ENCODE measurements at places on chromosomes 5 and 9. TPM values are rescaled to one million over a fixed set of nuclear protein-coding genes. Genes with fewer than 3 reads are reported as not detected.

DNA sequence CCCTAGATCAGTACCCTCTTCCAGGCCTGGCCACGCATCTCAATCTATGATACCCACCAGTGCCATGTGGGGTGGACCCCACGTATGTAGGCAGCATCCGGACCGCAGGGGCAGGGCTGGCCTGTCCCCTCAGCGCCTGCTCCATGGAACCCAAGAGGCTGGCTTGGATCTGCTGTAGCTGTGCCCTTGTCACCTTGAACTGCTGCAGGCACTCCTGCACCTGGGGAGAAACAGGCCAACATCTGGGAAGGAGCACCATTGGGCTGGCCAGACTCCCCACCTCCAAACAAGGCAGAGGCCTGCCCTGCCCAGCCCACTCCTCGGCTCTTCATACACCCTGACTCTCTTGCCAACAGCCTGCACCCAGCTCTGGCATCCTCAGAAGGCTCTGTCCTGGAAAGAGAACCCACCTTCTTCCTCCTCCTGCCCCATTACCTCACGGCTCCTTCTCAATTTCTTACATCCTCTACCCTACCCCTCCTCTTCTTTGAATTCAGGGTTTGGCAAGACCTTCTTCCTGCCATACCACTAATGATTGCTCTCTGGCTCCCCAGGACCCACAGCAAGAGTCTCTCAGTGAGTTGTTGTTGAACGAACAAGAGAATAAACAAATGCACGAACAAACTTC, 7.7 kb downstream of the HK3 start:
- DNase-seq: no peak

GRCh38 chr5:139752506-139753473, 42.8 kb upstream of the PSD2 start:
- DNase-seq: no peak

Gene TMEM8B
- polyA plus RNA-seq: 26.0 TPM

DNA sequence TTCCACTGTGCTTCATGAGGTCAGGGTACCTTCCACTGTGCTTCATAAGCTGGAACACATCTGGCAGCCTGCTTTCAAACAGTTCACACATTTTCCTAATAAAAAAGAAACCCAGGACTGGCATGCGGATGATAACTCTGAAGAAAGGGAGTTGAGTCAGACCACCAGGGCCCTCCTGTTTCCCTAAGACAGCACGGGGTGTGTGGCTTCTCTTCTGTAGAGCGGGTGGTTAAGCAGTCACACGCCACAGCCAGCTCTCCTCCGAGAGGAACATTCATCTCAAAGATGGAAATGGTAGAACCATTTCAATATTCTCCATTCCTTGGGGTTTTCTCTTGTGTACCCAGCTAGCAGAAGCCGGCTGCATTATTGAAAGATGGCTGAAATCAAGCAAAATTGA, 128.1 kb upstream of the LMX1B start:
- DNase-seq: no peak

GRCh38 chr9:33227741-33228140, 12.2 kb upstream of the SPINK4 start:
- DNase-seq: no peak

- no peak for DNase-seq
Measured at GRCh38 chr5:170333161-170333910, 35.8 kb upstream of the LCP2 start.

Gene CDH10
- polyA plus RNA-seq: 9.5 TPM

GRCh38 chr5:134038138-134038537, 33.4 kb upstream of the VDAC1 start:
- no peak for DNase-seq

GRCh38 chr5:33588654-33589372, 148.0 kb downstream of the TARS1 start:
- no peak for DNase-seq

GRCh38 chr5:94748212-94748611, 129.7 kb downstream of the SLF1 start:
- DNase-seq: no peak

DNA sequence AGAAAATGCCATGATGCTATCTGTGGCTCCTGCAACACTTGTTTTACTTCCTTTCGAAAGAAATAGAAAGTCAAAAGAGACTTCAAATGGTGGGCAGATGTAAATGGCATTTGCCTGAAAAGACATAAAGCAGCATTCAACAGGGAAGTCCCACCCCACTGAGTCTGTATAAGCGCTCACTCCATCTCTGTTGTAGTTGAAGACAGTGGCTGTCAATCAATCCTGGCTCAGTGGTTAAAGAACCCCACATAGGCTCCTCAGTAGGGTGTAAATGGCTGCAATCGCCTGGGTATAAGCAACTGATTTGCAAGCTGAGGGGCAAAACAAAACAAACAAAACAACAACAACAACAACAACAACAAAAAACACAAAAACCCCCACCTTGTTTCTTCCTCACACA, 158.7 kb downstream of the EFNA5 start:
- no peak for DNase-seq

GRCh38 chr5:36698031-36698430, 91.6 kb downstream of the SLC1A3 start:
- DNase-seq: no peak

Gene PRSS3
- 2.1 TPM for polyA plus RNA-seq

GRCh38 chr5:127832067-127832466, 128.9 kb downstream of the CCDC192 start:
- no peak for DNase-seq

DNA sequence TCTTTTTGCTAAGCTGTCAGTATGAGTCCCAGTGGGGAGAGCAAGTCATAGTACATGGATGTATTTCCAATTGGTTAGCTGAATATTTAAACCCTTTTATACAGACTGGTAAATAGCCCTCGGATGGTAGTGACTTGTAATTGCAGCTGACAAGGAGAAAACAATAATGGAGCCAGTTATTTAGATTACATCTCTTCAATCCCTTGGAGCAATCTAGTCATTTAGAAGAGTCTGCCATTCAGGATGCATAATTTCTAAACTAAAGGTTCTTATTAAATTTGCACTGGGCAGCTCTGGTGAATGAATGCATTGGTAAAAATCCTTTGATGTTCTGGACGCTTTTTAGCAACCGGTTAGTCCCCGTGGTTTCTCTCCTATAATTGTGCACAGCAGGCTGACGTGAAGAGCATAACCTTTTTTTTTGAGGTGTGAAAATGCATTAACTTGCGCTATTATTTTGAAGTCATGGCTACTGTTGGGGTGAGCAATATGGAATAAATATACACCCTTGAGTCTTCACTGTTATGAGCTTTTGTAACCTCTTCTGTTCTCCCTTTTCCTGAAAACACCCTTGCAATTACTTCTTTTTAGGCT, 158.6 kb upstream of the CD180 start:
- no peak for DNase-seq

GRCh38 chr5:122022966-122023365, 55.1 kb downstream of the LOX start:
- DNase-seq: no peak

Gene EIF4EBP3
- 10.4 TPM for polyA plus RNA-seq

All from right renal pelvis (tissue), 4 donors.